ENCODE measurements at places on chromosomes 6 and 20.

- DNase-seq = no peak
These were observed 29.7 kb upstream of the FAM50B start for GRCh38 chr6:3819161-3820110.

DNA sequence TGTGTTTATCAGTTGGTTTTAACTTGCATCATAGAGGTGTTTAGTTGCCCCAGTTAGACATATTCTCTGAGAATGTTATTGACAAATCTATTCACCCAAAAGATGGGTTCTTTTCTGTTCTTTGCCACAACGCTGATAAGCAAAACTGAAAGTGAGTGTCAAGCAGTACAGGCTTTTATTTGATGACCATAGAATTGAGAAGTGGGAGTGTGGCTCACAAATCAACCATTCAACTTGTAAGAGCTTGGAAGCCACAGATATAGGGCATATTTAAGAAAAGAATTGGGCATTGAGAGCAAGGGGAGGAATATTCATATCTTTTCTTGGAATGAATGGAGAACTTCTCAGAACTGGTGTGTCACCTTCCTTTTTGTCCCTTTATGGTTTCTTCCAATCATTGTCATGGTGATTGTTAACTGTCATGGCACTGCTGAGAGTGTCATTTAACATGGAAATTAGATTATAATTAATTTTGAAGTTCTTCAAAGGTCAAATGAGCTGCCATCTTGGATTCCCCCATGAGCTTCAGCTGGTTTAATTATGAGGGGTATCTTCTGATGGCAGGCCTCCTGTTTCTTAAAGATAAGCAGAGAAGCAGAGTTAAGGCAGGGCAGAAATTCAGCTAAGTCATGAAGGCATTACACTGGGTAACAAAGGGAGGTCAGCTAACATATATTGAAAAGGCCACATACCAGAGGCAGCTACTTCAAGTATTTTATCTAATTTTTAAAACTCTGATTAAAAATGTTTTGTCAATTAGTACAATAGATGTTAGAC is 254.0 kb upstream of the HTR1E start:
- DNase-seq = no peak

- DNase-seq = peak; percentile 7
These were observed 58.0 kb upstream of the TMEM200A start for GRCh38 chr6:130307752-130308361.

DNA sequence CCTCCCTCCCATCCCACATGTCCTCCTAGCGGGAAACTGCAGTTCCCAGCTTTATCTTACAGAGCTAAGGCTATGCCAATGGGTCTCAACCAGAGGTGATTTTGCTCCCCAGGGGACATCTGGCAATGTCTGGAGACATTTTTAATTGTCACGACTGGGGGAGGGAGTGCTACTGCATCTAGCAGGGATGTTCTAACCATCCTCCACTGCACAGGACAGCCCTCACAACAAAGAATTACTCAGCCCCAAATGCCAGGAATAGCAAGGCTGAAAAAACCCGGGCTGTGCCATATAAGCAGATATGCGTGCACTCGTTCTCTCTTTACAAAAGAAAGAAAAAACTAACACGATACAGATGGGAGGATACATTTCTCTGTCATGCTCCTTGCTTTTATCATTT is 8.5 kb downstream of the MRPS18A start:
- DNase-seq = no peak

GRCh38 chr6:3847521-3847920 is 1.7 kb upstream of the FAM50B start:
- DNase-seq = no peak

- DNase-seq = no peak
These were observed at the start of gene PRICKLE4 for GRCh38 chr6:41780551-41781365. TSS of gene PRICKLE4 (plus strand) at chr6:41780782. CDS start at chr6:41783474, 2,692 bp downstream.

- no peak for DNase-seq
These were observed 74.2 kb downstream of the ATXN1 start for GRCh38 chr6:16687045-16687444.

GRCh38 chr6:110530671-110531070 is 54.3 kb upstream of the SLC22A16 start:
- no peak for DNase-seq

DNA sequence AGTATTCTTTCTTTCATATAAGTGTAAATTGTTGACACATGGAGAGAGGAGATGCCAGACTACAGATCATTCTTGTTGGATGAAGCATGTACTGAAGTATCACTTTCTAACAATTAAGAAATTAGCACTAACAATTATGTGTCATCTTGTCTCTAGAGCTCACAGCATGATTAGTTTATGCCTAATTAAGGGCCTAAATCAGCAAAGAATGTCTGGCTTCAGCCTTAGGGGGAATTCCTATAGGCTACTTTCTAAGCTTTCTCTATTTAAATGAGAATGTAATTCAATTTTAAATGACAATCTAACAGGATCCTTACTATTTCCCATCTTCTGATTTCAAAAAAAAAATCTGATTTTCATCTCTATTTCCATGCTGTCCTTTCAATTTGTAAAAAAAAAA is 371.0 kb downstream of the EPHA7 start:
- no peak for DNase-seq

DNA sequence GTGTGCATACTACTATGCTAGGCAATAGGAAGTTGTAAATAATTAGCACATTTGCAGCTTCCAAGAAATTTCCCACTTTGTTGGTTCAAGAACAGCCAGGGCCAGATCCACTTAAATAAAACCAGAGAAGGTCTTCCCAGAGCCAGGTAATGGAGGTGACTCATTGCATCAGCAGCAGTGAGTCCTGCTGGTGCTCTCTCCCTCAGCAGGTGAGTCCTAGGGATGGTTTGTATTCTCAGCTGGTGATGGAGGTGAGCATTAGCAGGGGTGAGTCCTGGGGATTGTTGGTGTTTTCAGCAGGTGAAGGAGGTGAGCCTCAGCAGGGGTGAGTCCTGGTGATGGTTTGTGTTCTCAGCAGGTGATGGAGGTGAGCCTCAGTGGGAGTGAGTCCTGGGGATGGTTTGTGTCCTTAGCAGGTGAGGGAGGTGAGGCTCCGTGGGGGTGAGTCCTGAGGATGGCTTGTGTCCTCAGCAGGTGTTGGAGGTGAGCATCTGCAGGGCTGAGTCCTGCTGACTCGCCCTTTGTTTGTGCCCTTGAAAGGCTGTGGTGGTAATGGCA is 232.8 kb upstream of the EXOC2 start:
- no peak for DNase-seq

DNA sequence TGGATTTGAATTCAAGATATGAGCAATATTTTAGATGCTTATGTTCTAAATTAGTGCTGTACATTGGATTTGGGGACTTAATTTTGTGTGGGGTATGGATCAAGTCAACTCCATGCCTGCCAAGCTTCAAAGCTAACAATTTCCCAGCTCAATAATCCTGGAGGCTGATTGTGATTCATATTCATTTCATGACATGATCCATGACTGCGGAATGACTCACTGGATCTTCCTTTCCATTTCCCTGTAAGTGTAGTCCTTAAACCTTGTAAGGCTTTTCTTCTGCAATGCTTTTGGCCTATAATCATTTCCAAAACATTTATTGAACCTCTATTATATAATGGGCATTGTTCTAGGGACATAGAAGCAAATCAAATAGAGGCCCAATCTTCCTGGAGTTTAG is 44.7 kb upstream of the CCN2 start:
- peak; percentile 39 for DNase-seq

- no peak for DNase-seq
These were observed 144.9 kb downstream of the WDR27 start for GRCh38 chr6:169556758-169557548.

DNA sequence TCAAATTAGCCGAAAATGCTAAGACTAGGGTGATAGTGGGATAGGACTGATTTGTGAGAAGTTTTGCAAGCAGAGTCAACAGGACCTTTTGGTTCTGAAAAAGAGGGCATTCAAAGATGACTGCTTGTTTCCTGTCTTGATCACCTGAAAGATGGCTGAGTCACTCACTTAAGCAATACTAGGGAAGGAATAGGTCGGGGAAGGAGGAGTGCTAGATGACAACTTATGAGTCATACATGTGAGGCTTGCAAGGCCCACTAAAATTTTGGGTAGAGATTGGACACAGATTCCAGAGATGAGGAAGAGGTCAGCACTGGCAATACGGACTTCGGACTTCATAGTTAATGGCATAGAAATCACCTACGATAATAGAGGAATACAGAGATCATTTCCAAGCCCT is 89.2 kb downstream of the FAM83B start:
- DNase-seq = no peak

DNA sequence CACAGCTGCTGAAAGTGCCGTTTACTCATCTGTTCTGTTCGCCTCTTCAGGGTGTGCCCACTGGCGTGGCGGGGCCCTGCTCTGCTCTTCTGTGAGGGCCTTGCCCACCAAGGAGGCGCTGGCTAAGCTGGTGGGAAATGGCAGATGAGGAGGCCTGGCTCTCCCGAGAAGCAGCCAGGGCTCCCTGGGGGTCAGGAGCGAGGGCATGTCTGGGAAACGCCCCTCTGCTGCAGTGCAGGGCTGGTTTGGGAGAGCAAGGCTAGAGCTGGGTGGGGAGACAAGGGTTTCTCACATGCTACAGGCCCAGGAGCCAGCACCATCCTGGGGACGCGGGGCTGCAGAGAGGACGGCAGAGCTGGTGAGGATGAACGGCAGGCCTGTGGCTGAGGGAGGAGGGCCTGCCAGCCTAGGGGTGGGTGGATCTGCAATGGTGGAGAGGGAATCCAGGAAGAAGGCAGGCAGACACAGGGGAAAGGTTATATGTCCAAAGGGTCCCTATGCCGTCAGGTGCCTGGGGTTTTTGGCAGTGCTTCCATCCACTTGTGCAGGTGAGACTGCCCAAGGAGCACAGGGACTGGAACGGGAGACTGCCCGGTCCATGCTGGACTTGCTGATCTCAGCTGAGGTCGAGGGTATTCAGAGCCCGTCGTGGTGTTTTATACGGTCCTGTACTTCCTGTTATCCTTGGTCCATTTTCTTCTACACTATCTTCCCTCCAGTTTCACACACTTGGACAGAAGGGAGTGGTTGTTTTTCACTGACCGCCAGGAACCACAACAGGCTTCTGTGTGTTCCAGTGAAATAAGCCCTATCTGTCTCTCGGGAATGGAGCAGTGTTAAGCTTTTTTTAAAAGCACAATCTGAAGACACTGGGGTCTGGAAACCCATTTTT is 119.2 kb downstream of the SYCP2 start:
- DNase-seq = no peak

GRCh38 chr6:157459327-157459726 is 78.3 kb downstream of the ZDHHC14 start:
- DNase-seq = no peak

GRCh38 chr6:163738725-163739407 is 324.3 kb downstream of the QKI start:
- no peak for DNase-seq

- DNase-seq = no peak
These were observed 75.6 kb upstream of the GNRH2 start for GRCh38 chr20:2967841-2968240.

GRCh38 chr20:23823621-23824324 is 2.8 kb downstream of the CST2 start:
- no peak for DNase-seq

GRCh38 chr20:24052599-24053275 is 64.2 kb upstream of the GGTLC1 start:
- no peak for DNase-seq

DNA sequence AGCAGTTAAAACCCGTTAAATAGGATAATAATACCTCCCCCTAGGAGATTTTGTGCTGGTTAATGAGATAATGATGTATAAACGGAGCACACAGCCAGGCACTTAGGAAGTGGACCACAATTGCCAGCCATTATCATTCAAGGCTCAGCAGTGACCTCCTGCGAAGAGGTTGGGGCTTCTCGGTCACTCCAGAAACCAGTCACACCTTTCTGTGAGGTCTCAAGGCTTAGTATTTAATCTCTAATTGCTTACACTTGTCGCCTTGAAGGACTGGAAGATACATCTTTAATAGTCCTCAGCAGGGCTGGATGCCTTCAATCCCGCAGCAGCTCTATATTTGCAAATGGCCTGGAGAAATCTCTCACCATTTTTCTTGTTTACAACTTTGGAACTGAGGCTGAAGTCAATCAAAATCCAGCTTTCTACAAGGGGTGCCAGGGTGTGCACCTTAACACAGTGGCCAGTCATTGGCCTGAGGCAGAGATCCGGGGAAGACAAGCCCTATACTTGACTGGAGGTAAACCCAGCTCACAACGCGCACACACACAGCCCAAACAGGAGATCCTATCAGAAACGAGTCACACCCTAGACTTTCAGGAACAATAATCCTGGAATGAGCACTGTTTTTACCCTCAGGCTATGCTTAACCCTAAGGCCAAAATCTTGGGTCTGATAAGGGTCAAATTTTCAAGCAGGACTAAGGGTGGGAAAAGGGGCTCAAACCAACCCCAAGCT is 1.2 kb downstream of the POU5F1 start:
- DNase-seq = no peak

DNA sequence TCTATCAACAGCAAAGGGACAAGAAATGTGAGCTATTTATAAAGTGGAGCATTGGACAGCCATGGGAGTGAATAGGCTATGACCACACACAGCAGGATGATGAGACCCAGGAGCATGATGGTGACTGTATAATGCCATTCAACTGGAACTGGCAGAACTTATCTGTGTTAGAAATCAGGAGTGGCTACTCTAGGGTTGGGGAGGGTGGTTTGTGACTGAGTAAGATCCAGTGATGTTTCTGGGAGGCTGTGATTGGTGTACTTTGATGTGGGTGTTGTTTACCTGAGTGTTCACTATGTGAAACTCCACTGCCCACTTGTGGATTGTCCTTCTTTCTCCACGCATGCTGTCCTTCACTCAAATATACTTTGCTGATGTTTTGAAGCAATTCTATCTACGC is 11.5 kb upstream of the HLA-B start:
- DNase-seq = no peak

GRCh38 chr6:99768166-99768565 is 161.5 kb downstream of the PRDM13 start:
- DNase-seq = no peak

GRCh38 chr6:138031417-138031816 is 75.8 kb downstream of the PERP start:
- DNase-seq = no peak

DNA sequence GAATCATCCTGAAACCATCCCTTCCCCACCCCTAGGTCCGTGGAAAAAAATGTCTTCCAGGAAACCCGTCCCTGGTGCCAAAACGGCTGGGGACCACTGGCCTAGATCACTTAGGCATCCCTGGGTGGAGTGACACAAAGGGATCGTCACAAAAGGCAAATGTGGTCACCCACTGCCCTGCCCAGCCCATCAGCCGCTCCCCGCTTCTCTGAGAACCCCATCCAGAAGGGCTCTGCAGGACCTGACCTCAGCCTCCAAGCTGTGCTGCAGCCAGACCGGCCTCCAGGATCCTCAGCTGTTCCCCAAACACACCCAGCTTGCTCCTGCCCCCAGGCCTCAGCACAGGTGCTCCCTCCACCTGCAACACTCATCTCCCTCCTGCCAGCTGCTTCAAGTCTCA is 61.6 kb downstream of the PREX1 start:
- no peak for DNase-seq

GRCh38 chr6:133886104-133886775 is 2.7 kb upstream of the TCF21 start:
- DNase-seq = no peak

DNA sequence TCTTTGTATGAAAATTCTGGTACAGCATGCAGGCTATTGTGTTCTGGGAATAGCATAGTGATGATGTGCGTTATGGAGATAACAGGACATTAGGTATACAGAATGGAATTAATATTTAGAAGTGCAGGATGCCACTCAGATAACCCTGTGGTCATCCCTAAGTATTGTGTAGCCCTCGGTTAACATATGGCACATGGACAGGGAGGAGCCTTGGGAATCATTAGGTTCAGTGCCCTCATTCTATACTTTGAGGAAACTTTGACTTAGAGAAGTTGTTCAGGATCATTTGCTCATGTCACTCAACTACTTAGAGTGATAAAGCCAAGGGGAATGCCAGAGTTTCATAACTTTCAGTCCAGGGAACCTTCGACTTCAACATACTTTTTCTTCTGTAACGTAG is 185.9 kb downstream of the UST start:
- no peak for DNase-seq

Measured in retinal pigment epithelial cell (primary cell).